ENCODE measurements at places on chromosomes 1 and 21. TPM values are rescaled to one million over a fixed set of nuclear protein-coding genes. Genes with fewer than 3 reads are reported as not detected.

GRCh38 chr1:199756066-199756465 lies 271.4 kb upstream of the NR5A2 start:
- H3K27ac ChIP-seq: no peak overlapping the region
- no peak overlapping the region for H3K4me3 ChIP-seq
- H3K27me3 ChIP-seq: peaks cover 20% of the 10 kb centered on the region
- DNase-seq: no peak
- no peaks in the 10 kb centered on the region for H3K4me1 ChIP-seq

GRCh38 chr1:8727809-8728213 lies 89.6 kb downstream of the RERE start:
- H3K27me3 ChIP-seq: no peaks in the 10 kb centered on the region
- peaks cover 3% of the 10 kb centered on the region for H3K4me1 ChIP-seq
- DNase-seq: no peak
- no peaks in the 10 kb centered on the region for H3K36me3 ChIP-seq
- no peak overlapping the region for H3K27ac ChIP-seq

GRCh38 chr1:36160388-36160948 lies 4.5 kb downstream of the MAP7D1 start:
- peaks cover 9% of the 10 kb centered on the region for H3K36me3 ChIP-seq
- DNase-seq: no peak
- peak overlapping the region; percentile 97 for H3K27ac ChIP-seq
- peak overlapping the region; percentile 90 for H3K4me3 ChIP-seq
- H3K27me3 ChIP-seq: no peaks in the 10 kb centered on the region
- H3K4me1 ChIP-seq: peaks cover 64% of the 10 kb centered on the region

The TTC22 gene
- 10.4 TPM for total RNA-seq

GRCh38 chr1:236144033-236144432 lies 1.7 kb downstream of the GPR137B start:
- H3K36me3 ChIP-seq: peaks cover 10% of the 10 kb centered on the region
- peaks cover 16% of the 10 kb centered on the region for H3K27me3 ChIP-seq
- peaks cover 50% of the 10 kb centered on the region for H3K4me1 ChIP-seq
- no peak for DNase-seq
- H3K4me3 ChIP-seq: peak overlapping the region; percentile 50
- peak overlapping the region; percentile 89 for H3K27ac ChIP-seq

The RNU1-4 gene
- total RNA-seq: 3,182 TPM

The TMEM234 gene
- 18.8 TPM for total RNA-seq

The TBX15 gene
- not detected for total RNA-seq

The TRPM2 gene
- 2.7 TPM for total RNA-seq

DNA sequence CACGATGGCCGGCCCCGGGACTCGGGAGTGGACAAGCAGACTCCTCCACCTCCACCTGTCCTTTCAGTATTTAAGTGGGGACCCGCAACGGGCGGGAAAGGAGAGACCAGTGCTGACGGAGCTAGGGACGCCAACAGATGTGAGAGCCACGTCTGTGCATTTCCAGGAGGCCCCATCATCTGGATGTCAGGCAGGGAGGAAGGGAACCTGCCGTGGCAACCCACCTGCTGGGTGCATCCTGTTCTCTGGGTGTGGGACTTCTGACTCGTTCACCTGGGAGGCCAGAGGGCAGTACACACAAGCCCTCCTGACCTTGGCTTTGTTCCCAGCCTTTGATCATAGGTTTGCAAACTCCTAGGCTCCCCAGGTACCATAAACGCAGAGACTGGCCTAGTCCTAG lies 5.6 kb upstream of the PCBP3 start:
- no peak overlapping the region for H3K4me3 ChIP-seq
- H3K36me3 ChIP-seq: no peaks in the 10 kb centered on the region
- no peaks in the 10 kb centered on the region for H3K27me3 ChIP-seq
- H3K27ac ChIP-seq: no peak overlapping the region
- peaks cover 2% of the 10 kb centered on the region for H3K4me1 ChIP-seq
- no peak for DNase-seq

The MCOLN2 gene
- total RNA-seq: 26.7 TPM

- no peak for DNase-seq
- H3K27ac ChIP-seq: peak overlapping the region; percentile 70
- peaks cover 27% of the 10 kb centered on the region for H3K4me1 ChIP-seq
- H3K27me3 ChIP-seq: no peaks in the 10 kb centered on the region
- peak overlapping the region; percentile 62 for H3K4me3 ChIP-seq
Observed at GRCh38 chr1:19073311-19074186, 117.1 kb upstream of the IFFO2 start.

The OLFML2B gene
- total RNA-seq: not detected

DNA sequence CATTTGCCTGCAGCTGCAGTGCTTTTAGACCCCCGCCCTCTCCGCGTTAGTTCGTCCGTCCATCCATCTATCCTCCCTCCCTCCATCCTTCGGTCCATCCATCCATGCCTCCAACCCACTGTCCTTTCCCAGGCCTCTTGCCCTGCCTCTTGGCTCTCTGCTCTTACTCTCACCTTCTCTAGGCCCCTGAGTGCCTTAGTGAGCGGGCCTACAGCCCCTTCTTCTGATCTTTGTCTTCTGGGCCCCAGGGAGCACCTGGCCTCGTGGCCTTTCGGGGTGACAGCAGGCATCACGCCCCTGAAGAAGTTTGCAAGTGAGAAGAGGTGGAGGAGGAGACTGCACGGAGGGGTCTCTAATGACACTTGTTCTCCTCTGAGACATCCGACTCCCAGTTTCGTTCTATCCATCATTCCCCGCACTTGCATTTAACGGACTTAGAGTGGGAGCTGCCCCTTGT lies 842 bp downstream of the ATXN7L2 start:
- H3K27me3 ChIP-seq: peaks cover 4% of the 10 kb centered on the region
- peaks cover 30% of the 10 kb centered on the region for H3K4me1 ChIP-seq
- peak overlapping the region; percentile 89 for H3K27ac ChIP-seq

The RGS16 gene
- 23.5 TPM for total RNA-seq

GRCh38 chr1:157004327-157004726 lies 41.2 kb downstream of the ARHGEF11 start:
- no peaks in the 10 kb centered on the region for H3K4me1 ChIP-seq
- no peak overlapping the region for H3K27ac ChIP-seq

GRCh38 chr21:25952306-25952705 lies 217.5 kb downstream of the GABPA start:
- no peak overlapping the region for H3K27ac ChIP-seq
- peaks cover 10% of the 10 kb centered on the region for H3K36me3 ChIP-seq
- no peak overlapping the region for H3K4me3 ChIP-seq
- H3K27me3 ChIP-seq: no peaks in the 10 kb centered on the region

DNA sequence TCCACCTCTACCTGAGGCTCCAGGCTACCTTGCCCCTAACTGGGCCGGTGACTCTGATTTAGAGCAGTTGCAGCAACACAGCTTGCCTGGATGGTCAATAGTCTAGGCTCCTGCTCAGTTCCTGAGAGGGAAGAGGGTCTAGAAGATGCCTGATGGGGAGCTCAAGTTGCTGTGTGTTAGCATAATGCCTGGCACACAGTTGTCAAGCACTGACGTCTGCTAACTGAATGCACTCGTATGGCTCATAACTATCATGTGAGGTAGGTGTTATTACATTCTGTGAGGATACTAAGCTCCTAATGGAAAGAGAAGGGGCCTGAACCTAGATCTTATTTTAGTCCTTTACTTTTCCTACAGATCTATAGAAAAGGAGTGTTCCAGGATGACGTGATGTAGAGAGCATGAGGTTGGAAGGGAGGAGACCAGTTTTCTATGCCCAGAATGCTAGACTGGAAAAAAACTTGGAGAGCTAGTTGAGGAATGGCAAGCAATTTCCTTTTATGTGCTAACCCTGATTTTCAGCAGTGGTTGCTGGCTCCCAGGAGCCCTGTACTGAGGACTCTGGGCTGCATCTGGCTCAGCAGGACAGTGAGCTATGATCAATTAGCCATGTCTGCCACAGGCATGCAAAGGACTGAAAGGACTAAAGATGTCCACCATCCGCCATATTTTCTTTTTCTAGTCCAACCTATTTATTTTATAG lies 30.0 kb downstream of the FAM78B start:
- peaks cover 12% of the 10 kb centered on the region for H3K27me3 ChIP-seq
- no peak overlapping the region for H3K27ac ChIP-seq
- no peaks in the 10 kb centered on the region for H3K4me1 ChIP-seq
- no peaks in the 10 kb centered on the region for H3K36me3 ChIP-seq
- no peak for DNase-seq
- no peak overlapping the region for H3K4me3 ChIP-seq

DNA sequence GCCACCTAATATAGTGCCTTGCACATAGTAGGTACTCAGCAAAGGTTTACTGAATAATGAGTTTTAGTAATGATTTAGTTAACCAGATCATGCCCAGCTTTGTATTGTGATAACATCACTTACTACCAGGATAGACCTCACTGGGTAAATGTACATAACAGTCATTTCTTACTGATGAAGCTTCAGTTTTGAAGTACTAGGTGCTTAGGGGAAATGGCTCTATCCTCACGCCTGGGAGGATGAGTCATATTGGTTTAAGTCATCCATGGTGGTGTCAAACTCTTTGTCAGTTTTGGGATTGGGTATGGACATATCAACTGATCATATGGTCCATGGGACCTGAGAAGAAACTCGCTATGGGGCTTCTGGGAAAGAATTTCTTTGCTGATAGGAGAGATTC lies 90.6 kb upstream of the USP24 start:
- H3K27ac ChIP-seq: no peak overlapping the region
- peaks cover 2% of the 10 kb centered on the region for H3K36me3 ChIP-seq
- H3K4me1 ChIP-seq: peaks cover 2% of the 10 kb centered on the region
- peaks cover 22% of the 10 kb centered on the region for H3K27me3 ChIP-seq
- DNase-seq: no peak

GRCh38 chr1:897226-897625 lies 26.5 kb upstream of the SAMD11 start:
- DNase-seq: no peak
- H3K27ac ChIP-seq: no peak overlapping the region
- no peaks in the 10 kb centered on the region for H3K36me3 ChIP-seq
- peaks cover 25% of the 10 kb centered on the region for H3K27me3 ChIP-seq
- H3K4me3 ChIP-seq: no peak overlapping the region
- H3K4me1 ChIP-seq: peaks cover 3% of the 10 kb centered on the region

DNA sequence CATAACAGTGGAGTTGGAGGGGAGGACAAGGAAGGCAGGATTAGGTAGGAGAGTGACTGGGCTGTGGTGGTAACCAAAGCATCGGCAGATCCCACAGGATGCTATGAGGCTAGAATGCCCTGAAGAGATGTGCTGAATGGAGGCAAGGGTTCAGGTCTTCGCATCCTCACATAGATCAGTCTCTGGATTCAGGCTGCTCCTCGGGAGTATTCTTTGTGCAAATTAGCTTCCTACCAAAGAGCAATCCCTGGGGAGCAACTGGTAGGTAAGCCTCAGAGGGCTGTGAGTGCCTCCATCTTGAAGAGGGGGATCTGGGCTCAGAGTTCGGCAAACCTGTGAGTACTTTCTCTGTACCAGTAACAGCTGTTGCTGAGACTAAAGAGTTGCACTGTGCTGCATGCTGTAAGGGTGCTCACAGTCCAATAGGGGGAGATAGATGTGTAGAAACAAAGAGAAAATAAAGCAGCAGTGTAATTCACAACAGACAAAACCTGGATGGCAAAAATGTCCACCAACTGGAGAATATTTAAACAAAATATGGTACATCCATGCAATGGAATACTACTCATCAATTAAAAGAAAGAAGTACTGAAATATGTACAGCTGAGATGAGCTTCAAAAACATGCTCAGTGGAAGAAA lies 322.4 kb upstream of the DEPDC1 start:
- no peaks in the 10 kb centered on the region for H3K27me3 ChIP-seq
- H3K36me3 ChIP-seq: no peaks in the 10 kb centered on the region
- no peak overlapping the region for H3K4me3 ChIP-seq
- no peak overlapping the region for H3K27ac ChIP-seq

DNA sequence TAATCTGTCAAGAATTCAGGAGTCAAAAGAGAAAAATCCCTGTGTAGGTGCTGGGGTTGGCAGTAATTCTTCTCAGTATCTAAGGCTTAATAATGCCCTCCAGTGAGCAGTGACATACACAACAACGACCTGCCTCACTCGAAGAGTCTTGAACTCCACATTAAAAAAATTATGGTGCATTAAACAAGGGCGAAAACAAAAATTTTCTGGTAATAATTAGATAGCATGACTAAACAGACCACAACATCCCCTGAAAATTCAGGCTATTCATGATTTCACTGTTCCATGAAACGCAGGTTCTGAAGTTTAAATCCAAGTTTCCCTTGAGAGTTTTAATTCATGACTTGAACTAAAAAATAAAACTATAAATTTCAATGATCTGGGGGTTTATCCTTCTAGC lies 5.1 kb downstream of the SRSF4 start:
- peaks cover 2% of the 10 kb centered on the region for H3K36me3 ChIP-seq
- no peaks in the 10 kb centered on the region for H3K27me3 ChIP-seq
- H3K4me1 ChIP-seq: peaks cover 46% of the 10 kb centered on the region
- H3K4me3 ChIP-seq: peak overlapping the region; percentile 36
- DNase-seq: no peak

The PPIAL4G gene
- total RNA-seq: 0.42 TPM

GRCh38 chr1:160575112-160575664 lies 4.1 kb downstream of the CD84 start:
- DNase-seq: no peak
- peaks cover 71% of the 10 kb centered on the region for H3K4me1 ChIP-seq
- H3K4me3 ChIP-seq: peak overlapping the region; percentile 93
- H3K27ac ChIP-seq: peak overlapping the region; percentile 96
- no peaks in the 10 kb centered on the region for H3K27me3 ChIP-seq

DNA sequence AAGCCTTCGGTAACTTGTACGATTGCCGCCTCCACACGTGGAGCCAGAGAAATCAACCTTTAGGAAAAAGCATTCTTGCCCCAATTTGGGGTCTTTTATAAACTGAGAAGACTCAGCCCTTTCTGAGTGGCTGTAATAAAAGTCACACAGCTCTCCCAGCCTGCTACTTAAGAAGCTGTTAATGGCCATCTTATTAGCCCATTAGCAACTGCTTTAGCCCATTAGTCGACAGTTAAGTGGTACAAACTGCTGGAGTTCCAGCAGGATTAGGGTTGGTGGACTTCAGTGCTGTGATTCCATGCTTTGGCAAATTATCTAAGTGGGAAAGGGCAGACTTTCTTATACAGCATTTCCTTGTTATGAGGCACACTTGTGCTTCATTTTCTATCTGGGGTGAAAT lies 461.3 kb downstream of the RPS6KC1 start:
- no peak overlapping the region for H3K4me3 ChIP-seq
- H3K36me3 ChIP-seq: no peaks in the 10 kb centered on the region
- H3K27ac ChIP-seq: no peak overlapping the region
- H3K4me1 ChIP-seq: no peaks in the 10 kb centered on the region

DNA sequence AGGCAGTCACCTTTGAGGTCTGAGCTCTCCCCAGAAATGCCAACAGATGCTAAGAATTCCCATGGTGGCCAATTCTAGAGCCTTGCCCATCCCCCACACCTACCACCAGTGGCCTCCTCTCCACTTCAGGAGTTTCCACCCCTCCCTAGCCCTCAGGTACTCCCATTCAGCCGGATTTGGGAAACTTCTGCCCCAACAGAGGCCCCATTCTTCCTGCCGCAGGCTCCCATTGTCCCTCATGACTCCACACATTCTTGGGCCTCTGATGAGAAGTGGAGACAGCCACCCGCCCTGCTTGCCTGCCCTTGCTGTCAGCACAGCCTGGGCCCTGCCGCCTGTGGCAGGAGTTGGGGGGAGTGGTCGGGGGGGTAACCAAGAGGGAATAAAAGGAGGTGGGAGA lies 4.6 kb downstream of the BLACAT1 start:
- H3K27ac ChIP-seq: no peak overlapping the region
- H3K27me3 ChIP-seq: peaks cover 68% of the 10 kb centered on the region
- H3K4me1 ChIP-seq: peaks cover 12% of the 10 kb centered on the region
- H3K36me3 ChIP-seq: peaks cover 7% of the 10 kb centered on the region
- DNase-seq: no peak

The PLA2G2F gene
- not detected for total RNA-seq

The OR2T29 gene
- not detected for total RNA-seq

GRCh38 chr1:21659099-21659923 lies 9.8 kb downstream of the RAP1GAP start:
- peaks cover 3% of the 10 kb centered on the region for H3K4me1 ChIP-seq
- H3K27ac ChIP-seq: peak overlapping the region; percentile 67
- peak overlapping the region; percentile 53 for H3K4me3 ChIP-seq
- DNase-seq: peak; percentile 79
- no peaks in the 10 kb centered on the region for H3K36me3 ChIP-seq

The MAP3K7CL gene
- total RNA-seq: 11.6 TPM

All from T-helper 17 cell (primary cell).